ENCODE measurements at places on chromosomes 4 and X. TPM values are rescaled to one million over a fixed set of nuclear protein-coding genes. Genes with fewer than 3 reads are reported as not detected.

The FRMD7 gene
- total RNA-seq, result not detected

The ARR3 gene
- total RNA-seq, result not detected

The GAGE12J gene
- total RNA-seq, result not detected

The CXCL11 gene
- not detected for total RNA-seq

The NPY2R gene
- total RNA-seq, result not detected

The SPANXC gene
- total RNA-seq, result not detected

The RENBP gene
- total RNA-seq, result 16.5 TPM

The SERPINA7 gene
- total RNA-seq, result not detected

The TMEM128 gene
- 17.8 TPM for total RNA-seq

The JCHAIN gene
- not detected for total RNA-seq

The CFAP99 gene
- total RNA-seq, result not detected

The CSN1S1 gene
- not detected for total RNA-seq

The MXRA5 gene
- not detected for total RNA-seq

The BGN gene
- not detected for total RNA-seq

The VCX gene
- not detected for total RNA-seq

The PRDM5 gene
- total RNA-seq, result not detected

The MAGEA10 gene
- total RNA-seq, result not detected

The SSR4 gene
- 203 TPM for total RNA-seq

The SLC49A3 gene
- 0.35 TPM for total RNA-seq

The TMSB15C gene
- 4.1 TPM for total RNA-seq

The HEPH gene
- not detected for total RNA-seq

The HAUS3 gene
- 26.4 TPM for total RNA-seq

The CXCL1 gene
- total RNA-seq, result not detected

The CSAG3 gene
- total RNA-seq, result 0.62 TPM

The CCNB3 gene
- total RNA-seq, result 0.73 TPM

The PARM1 gene
- total RNA-seq, result not detected

The PHOX2B gene
- not detected for total RNA-seq

The SMIM31 gene
- not detected for total RNA-seq

The PCDH19 gene
- not detected for total RNA-seq

The FGFBP1 gene
- total RNA-seq, result not detected

The CLIC2 gene
- total RNA-seq, result 0.48 TPM

The UGT2B11 gene
- not detected for total RNA-seq

The FAM149A gene
- total RNA-seq, result 0.71 TPM

The MAML3 gene
- 2.2 TPM for total RNA-seq

The FDCSP gene
- not detected for total RNA-seq

The TXK gene
- total RNA-seq, result 50.1 TPM

The RXFP1 gene
- total RNA-seq, result not detected

The ADH7 gene
- total RNA-seq, result not detected

The NPNT gene
- not detected for total RNA-seq

The CXCL10 gene
- 0.40 TPM for total RNA-seq

The GIMD1 gene
- total RNA-seq, result not detected

The ARX gene
- total RNA-seq, result not detected

Data from activated CD4-positive, alpha-beta T cell treated with anti-CD3 and anti-CD28 coated beads, Interleukin-2, amount 10 ng/mL, durations not matched to agents 7 days and 5 days (primary cell).